ENCODE measurements at places on chromosomes 3 and 15.

DNA sequence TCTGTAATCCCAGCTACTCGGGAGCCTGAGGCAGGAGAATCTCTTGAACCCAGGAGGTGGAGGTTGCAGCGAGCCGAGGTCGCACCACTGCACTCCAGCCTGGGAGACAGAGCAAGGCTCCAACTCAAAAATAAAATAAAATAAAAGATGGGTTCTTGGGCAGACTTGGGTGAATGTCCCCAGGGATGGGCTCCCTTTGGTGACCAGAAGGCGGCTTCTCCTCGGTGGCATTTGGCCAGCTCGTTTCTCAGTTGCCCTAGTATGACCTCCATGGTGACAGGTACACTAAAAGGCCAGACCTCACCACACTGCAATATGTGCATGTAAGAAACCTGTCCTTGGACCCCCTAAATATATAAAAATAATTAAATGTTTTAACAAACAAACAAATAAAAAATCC, 76.0 kb upstream of the SNRPA1 start:
- DNase-seq, result no peak

- DNase-seq, result no peak
Measured at GRCh38 chr3:187769771-187770170, 24.5 kb upstream of the BCL6 start.

- DNase-seq, result no peak
Measured at GRCh38 chr3:172685331-172686214, 25.3 kb downstream of the NCEH1 start.

GRCh38 chr3:183592821-183593220, 37.3 kb upstream of the KLHL6 start:
- no peak for DNase-seq

- DNase-seq, result no peak
Measured at GRCh38 chr15:64618540-64618939, 156.8 kb downstream of the RBPMS2 start.

- DNase-seq, result peak; percentile 27
Measured at GRCh38 chr15:72706266-72706665, 20.3 kb downstream of the BBS4 start.

DNA sequence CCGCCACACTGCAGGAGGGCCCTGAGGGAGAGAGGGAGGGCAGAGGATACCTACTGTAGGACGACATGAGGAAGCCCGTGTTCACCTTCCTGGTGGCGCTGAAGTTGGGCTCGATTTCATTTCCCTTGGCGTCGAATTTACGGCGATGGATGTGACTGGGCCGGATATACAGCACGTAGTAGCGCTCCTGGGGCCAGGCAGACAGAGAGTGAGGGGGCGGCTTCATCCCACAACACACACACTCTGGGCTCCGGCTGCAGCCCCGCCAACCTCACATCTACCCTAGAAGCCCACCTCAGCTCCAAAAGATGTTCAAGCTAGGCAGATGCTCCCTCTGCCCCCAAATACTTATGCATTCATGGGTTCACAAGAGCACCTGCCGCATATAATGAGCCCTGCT, 4.5 kb downstream of the ARPIN start:
- DNase-seq, result no peak

- DNase-seq, result no peak
Measured at GRCh38 chr15:96974761-96975160, 644.3 kb downstream of the NR2F2 start.

DNA sequence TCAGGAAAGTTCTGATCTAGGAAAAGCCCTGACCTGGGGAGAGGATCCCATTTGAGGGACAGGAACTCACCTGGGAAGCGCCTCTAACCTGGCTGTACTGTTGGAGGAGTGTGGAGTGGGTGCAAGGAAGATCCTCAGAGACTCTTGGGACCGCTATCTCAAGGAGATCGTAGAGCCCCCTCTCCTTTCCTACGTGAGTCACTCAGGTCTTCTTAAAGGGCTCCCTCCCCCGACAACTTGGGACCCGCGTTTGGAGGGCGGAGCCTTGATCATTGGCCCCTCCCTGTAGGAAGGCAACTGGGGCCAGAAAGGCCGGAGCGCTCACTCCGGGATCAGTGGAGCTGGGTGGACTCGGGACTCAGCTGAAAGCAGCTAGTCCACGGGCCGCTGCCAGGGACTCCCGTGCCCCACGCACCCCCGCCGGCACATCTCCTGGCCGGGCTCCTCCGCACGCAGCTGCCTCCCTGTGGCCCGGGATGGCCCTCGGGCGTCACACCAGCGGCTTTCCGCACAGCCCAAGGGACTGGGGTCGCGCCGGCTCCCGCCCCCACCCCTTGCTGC, 520 bp downstream of the SLC26A6 start:
- peak; percentile 44 for DNase-seq

GRCh38 chr3:146605106-146605505, at the start of gene PLSCR5:
Gene PLSCR5 (minus strand): TSS chr3:146605346. CDS start chr3:146605212, 134 bp downstream.
- no peak for DNase-seq

GRCh38 chr3:104763007-104763406, 603.7 kb upstream of the ALCAM start:
- DNase-seq, result peak; percentile 56

DNA sequence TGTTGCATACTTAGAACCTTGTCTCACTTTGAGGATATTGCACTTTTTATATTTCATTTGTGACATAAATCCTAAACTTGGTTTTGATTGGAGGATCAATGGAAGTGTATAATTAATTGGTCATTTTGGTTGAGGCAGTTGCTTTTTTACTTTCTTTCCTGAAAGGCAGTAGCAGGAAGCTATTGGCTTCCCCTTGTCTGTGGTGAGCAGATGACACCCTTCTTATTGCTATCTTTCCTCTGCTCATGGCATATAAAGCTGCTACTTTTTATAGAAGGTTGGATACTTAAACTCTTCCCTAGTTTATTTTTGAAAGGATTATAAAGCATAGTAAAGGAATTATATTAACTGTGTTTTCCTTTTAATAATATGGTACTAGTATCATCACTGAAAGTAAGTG, 28.6 kb downstream of the FAM98B start:
- no peak for DNase-seq

GRCh38 chr3:179898024-179898423, 138.7 kb downstream of the PEX5L start:
- DNase-seq, result peak; percentile 29

GRCh38 chr3:118782755-118783202, 251.9 kb downstream of the IGSF11 start:
- DNase-seq, result no peak

GRCh38 chr3:178056868-178057267, 479.4 kb upstream of the KCNMB2 start:
- no peak for DNase-seq

DNA sequence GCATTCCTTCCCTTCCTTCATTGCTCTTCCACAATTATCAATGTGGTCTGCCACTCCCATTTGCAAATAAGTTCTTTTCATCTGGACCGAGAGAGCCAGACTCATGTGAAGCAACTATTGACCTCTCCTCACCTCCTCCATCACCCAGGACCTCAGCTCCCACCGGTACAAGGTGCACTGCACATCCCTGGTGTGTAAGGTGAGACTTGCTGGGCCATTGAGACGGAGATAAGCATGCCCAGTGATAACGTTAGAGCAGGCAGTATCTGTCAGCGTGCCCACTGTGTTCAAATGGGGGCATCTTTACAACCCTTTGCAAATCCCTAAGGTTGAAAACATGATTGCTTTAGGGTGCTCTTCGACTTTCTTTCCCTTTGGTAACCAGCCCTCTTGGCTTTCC, 154.8 kb downstream of the ADAMTS17 start:
- no peak for DNase-seq

GRCh38 chr3:39405687-39406367, 693 bp upstream of the RPSA start:
- DNase-seq, result no peak

DNA sequence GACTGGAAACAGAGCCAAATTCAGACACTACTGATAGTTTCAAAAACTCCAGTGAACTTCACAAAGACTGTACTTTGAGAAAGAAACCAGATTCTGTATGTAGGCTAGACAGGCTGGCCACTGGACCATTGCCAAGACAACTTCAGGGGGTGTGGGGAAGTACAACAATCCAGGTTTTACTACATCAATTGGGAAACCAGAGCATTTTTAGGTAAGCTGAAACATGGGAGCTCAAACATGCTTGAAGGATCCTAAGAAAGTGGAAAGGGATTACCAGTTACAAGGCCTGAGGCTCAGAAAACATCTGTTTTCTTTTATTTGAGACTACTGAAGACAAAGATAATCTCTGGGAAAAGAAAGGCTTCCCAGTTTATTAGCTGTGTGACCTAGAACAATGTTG, 26.9 kb upstream of the ZNF280D start:
- peak; percentile 45 for DNase-seq

DNA sequence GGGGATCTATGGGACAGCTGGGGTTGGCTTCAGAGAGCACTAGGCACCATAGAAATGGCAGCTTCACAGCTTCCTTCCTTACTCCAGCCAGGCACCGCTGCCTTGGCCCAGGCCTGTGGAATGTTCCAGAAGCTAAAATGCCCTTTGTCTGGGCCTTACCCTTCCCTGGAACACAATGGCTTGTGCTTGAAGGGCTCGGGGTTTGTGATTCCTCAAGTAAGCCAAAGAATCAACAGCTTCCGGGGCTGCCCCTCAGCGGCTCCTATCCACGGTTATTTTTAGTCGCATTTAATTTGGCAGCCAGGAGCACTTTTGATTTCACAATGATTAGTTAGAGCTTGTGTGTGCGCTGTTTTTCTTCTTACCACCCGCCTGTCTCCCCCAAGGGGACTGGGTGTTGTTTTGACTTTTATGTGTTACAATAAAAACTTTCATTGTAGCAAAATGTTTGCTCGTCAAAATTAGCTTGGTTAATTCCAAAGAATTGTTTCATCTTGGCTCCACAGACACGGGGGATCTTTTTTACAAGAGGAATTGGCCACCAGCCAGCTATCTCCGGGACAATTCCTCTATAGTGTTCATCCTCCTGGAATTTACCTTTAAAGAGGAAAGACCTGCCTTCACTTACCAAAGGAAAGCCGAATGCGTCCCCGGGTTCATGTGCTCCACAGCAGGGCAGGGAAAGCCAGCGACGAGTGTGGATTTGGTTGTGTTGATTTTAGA, 73.8 kb downstream of the TLE3 start:
- DNase-seq, result peak; percentile 55

DNA sequence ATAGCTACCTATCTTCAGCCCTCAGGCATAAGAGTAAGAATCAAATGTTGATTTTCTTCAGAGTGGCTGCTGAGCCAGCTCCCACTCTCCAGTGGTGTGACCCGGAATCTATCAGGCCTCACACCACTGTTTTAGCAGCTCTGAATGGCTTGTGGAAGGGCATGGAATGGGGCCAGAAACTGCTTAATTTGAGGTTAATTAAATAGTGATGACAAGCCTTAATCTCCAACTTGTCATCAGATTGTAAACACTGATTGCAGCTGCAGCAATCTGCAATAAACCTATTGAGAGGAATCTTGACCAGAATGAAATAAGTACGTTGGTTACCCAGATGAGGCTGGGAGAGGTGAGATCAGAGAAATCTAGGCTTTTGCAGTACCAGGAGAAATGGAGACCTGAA, 317.4 kb downstream of the FHIT start:
- no peak for DNase-seq

DNA sequence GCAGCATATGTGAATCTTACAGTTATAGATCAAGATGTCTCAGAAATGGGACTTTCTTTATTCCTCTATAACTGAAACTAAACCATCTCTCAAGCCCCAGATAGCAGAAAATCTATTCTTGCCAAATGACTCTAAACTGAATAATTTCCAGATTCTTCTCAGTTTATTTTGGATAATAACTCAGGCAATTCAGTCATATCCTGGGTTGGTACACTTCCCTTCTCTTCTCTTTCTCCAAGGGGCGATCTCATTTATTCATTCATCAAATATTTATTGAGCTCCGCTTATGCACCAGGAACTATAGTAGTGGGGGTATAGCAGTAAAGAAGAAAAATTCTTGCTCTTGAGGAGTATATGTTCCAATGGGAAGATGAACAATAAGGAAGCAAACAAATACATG, 13.5 kb upstream of the PCOLCE2 start:
- DNase-seq, result no peak

DNA sequence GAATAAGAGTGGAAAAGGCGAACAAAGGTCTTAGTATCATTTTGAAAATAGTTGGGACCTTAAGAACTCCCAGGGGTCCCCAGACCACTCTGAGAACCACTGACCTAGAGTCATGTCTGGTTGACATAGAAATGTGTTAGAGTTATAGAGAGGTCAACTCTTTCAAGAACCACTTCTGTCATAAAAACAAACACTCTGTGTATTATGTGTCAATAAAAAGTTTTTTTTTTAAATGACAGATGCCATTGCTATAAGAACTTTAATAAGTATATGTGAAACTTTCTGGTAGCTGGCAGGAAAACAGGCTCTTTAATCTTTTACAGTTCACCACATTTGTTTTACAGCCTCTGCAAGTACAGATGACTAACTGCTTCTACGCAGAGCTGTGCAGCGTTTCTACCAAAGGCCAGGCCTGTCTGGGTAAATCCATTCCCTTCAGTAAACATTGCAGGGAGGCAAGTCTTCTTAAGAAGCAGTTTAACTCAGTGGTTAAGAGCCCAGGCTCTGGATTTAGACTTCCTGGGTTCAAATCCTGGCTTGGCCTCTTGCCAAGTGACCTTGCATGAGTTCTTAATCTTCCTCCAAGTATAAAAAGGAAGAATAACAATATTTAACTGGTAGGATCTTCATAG, 56.6 kb downstream of the RFTN1 start:
- DNase-seq, result peak; percentile 73
